ENCODE measurements at places on chromosomes 11 and 22.

DNA sequence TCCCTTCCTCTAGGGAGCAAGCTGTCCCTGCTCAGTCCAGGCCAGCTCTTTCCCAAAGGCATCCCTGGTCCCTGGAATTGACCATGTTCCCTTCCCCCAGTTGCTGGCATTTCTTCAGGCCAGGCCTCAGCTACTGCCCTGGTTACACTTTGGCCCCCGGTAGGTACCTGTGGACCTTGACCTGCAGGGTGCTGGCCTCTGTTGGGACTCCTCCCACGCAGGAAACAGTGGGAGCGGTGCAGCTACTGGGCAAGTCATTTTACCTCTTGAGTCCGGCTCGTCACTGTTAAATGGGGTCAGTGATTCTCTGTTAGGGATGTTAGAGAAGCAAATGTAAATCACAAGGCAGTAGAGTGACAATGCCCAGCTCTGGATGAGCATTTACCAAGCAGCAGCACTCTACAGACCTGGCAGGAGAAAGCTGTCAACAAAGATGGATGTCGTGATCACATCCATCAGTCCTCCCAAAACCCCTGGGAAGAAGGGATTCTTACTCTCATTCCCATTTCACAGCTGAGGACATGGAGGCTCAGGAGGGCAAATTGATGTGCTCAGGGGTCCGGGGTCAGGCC, 16.9 kb downstream of the MYO7A start:
- no peak for DNase-seq

- DNase-seq, result peak; percentile 61
Observed at GRCh38 chr11:9663699-9664275, at the start of gene SWAP70. Gene SWAP70, plus strand, starts transcription at chr11:9664077. Its CDS starts 103 bp downstream, at chr11:9664180.

- no peak for DNase-seq
Observed at GRCh38 chr11:19013181-19013857, 47.2 kb downstream of the MRGPRX2 start.

DNA sequence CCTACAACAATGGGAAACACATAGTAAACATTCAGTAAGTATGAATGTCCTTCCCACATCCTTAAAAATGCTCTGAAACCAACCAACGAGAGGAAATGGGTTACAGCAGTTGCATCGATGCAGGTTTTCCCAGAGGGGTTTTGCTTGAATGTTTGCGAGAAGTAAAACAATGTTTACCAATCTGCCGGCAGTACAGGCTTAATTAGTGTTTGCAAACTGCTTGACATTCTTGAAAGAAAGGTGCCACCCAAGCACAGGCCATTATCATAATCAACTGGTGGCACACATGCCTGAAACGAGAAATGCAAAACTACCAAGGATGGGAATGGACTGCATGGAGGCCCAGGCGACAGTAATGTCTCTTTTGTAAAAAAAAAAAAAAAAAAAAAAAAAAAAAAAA, 27.1 kb upstream of the OPCML start:
- DNase-seq, result no peak

GRCh38 chr11:15800111-15800800, 556.1 kb downstream of the SOX6 start:
- no peak for DNase-seq

DNA sequence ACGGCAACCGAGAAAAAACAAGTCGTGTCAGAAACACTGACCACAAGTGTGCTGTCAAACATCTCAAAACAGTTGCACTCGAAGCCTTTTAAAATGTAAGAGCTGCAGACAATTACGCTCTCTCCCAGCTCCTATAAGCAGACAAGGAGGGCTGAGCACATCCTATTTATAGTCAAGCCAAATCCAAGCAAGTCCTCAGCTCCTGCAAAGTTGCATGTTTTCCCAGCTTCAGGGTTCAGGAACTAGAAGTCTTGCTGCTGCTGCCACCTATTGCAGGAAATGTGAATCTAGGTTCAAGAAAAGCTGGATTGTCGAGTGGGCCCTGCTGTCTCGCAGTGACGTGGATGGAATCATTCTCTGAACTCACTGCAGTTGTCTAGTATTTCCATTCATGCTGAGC, 15.5 kb downstream of the EFCAB6 start:
- no peak for DNase-seq

- DNase-seq, result no peak
Observed at GRCh38 chr11:98277251-98277912, 743.4 kb upstream of the CNTN5 start.

DNA sequence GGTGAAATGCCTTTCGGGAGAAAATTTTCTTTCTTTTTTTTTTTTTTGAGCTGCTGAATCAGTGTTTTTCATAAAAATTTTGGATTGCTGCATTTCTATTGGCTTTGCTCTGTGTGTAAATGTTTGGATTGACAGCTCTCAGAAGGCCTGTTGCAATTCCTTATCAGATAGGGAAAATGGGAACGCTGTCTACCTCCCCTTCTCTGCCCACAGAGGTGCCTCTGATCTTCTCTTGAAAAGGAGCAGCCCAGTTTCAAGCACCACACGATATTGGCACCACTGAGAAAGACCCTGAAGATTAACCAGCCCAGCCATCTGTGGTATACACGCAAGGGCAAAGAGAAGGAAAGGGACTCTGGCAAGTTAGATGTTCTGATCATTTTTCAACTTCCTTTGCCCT, 1272.2 kb downstream of the LRRC4C start:
- DNase-seq, result no peak

GRCh38 chr22:17633998-17634323, 4.6 kb upstream of the BCL2L13 start:
- no peak for DNase-seq

DNA sequence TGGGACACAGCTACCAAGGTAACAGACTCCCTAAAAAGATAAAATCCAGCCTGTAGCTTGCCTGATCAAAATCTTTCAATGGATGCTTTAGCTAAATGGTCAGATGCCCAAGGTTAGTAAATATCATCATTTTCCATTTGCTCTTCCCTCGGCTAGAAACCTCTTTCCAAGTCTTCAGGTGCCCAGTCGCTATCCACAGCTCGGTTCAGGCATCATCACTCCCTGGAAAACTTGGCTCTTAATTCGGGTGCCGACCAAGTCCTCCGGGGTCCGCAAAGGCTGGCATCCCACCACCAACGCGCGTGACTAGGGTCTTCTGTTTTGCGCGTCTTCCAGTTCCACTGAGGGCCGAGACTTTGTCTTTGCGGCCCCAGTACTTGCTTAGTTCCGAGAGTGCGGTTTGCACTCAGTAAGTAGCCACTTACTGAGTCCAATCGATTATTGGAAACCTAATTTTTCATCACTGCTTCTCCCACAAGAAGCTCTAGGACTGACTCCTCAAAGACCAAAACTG, 44.3 kb downstream of the OR4D9 start:
- DNase-seq, result no peak

DNA sequence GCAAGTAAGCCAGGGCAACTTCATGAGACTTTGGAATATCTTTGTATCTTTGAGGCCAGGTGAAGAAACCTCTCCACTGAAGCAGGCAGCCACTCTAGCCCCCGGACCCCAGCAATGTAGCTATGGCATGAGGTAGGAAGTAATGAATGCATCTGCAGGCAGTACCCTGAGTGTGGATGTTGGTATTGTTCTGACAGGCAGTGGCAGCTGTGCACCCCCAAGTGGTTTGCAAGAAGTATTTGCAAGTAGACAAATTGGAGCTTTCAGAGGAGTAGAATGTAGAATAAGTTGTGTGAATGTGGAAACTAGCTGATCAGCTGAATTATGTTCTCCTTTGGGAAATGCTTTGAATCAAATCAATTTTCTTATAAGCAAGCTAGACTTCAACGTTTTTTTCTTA, 194.4 kb upstream of the PGR start:
- no peak for DNase-seq

GRCh38 chr22:42959576-42960509, 55.1 kb downstream of the PACSIN2 start:
- no peak for DNase-seq

- peak; percentile 61 for DNase-seq
Observed at GRCh38 chr22:22753526-22754267, 109.3 kb downstream of the GGTLC2 start.

GRCh38 chr22:19567157-19568009, 43.2 kb upstream of the CLDN5 start:
- DNase-seq, result no peak

- DNase-seq, result no peak
Observed at GRCh38 chr22:25053153-25053805, 100.8 kb downstream of the KIAA1671 start.

DNA sequence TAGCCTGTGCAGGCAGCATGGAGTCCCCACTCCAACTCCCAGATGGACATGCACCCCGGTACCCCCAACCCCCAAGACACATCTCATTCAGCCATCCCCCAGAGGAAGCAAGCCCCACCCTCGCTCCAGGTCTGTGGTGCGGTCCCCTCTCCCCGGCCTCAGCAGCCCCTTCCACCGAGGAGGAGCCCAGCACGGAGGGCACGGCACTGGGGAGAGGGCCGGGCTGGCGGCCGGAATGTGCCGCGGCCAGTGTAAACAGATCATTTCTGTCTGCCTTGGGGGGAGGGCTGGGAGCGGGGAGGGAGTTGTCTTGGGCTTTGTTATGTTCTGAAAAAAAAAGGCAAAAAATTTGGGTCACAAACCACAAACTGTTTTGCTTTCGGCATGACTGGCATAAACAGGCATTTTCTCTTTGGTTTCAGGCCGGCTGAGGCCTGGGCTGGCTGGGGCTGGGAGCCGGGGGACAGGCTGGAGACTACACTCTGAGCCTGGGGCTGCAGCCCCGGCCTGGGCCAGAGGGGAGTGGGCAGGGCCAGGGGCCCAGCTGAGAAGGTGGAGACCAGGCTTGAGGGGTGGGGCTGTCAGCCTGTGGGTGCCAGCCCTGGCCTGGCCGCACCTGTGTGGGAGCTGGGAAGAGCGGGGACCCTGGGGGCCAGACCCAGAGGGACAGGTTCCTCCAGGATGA, 16.8 kb downstream of the IGF2 start:
- no peak for DNase-seq

DNA sequence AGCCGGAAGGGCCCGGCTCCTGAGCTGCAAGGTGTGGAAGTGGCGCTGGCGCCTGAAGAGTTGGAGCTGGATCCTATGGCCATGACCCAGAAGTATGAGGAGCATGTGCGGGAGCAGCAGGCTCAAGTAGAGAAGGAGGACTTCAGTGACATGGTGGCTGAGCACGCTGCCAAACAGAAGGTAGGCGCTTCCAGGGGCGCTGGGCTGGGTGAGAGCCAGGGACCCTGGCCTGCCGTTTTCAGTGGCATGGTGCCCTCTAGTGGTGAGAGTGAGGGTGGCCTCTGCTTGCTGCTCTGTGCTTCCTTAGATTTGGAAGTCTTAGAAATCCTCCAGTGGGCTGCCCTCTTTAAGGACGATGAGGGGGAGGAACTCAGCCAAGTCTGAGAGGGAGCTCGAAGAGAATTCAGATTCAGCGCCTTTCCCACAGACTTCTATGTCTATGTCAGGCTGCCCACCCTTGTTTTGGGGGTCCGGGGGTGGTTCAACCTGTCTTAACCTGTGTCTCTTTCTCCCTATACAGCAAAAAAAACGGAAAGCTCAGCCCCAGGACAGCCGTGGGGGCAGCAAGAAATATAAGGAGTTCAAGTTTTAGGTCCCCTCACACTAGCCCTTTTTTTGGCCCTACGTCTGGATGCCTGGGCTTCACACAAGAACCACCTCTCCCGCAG, 1.8 kb upstream of the PACS1 start:
- DNase-seq, result peak; percentile 61

GRCh38 chr22:27993201-27993635, 74.2 kb upstream of the PITPNB start:
- no peak for DNase-seq

- DNase-seq, result no peak
Observed at GRCh38 chr22:29138556-29139305, 65.9 kb downstream of the KREMEN1 start.

- DNase-seq, result no peak
Observed at GRCh38 chr11:31895926-31896325, 84.8 kb upstream of the PAX6 start.

DNA sequence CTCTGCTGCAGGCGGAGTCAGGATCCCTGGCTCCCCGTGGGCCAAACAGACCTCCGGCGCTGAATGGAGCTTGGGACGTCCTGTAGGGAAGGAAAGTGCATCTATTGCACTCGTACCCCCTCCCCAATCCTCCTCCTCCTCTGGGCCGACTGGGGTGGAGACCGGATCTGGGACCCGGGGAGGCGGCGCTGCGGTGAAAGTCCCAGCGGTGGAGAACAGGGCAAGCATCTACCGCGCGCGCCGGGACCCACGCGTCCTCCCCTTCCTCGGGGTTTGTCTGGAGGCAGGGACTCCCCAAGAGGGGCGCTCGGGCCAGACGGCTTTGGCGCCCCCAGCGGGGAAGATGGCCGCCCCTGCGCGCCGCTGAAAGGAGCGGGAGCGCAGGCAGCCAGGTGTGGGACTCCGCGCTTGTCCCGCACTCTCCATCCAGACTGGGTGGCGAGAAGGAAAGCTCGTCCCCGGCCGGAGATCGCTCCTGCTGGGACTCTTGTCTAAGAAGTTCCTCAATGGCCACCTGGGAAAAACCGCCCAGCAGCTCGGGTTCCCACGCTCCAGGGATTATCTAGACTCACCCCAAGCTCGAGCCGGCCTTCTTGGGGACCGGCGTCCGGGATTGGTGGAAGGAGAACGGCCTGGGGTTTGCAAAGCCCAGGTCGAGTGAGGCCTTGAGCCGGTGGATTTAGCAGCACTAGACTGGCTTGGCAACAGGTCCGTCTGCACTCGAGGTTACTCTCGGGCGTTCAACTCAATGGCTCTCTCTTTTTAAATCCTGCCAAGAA, 718 bp downstream of the FADS2 start:
- no peak for DNase-seq

- DNase-seq, result no peak
Observed at GRCh38 chr22:30033137-30033536, 47.1 kb upstream of the HORMAD2 start.

- no peak for DNase-seq
Observed at GRCh38 chr11:14347991-14348390, 11.0 kb downstream of the RRAS2 start.

GRCh38 chr11:130548491-130548833, 100.0 kb downstream of the ADAMTS15 start:
- no peak for DNase-seq

GRCh38 chr11:16946477-16947282, 67.5 kb downstream of the PLEKHA7 start:
- no peak for DNase-seq

DNA sequence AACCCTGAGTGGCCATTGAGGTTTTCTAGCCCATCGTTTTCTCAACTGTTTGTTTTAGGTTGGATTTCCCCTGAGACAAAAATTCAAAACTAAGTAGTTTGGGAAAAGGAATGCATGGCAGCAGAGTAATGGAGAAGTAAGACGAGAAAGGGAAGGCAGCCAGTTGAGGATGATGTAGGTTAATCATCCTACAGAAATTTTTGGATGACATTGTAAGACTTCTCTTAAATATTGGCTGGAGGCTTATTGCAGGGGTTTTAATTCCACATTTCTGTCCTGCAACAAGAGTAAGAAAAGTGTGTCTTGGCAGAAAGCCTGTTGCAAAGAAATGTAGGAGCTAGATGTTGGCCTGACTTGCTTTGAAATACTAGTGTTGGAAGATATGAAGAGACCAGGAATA, 308.8 kb downstream of the LUZP2 start:
- DNase-seq, result no peak

Measured in stimulated activated CD8-positive, alpha-beta memory T cell treated with anti-CD3 and anti-CD28 coated beads, Interleukin-4, amount 100 ng/mL, for 4 hours (primary cell).